ENCODE measurements at places on chromosomes 2 and 18.

DNA sequence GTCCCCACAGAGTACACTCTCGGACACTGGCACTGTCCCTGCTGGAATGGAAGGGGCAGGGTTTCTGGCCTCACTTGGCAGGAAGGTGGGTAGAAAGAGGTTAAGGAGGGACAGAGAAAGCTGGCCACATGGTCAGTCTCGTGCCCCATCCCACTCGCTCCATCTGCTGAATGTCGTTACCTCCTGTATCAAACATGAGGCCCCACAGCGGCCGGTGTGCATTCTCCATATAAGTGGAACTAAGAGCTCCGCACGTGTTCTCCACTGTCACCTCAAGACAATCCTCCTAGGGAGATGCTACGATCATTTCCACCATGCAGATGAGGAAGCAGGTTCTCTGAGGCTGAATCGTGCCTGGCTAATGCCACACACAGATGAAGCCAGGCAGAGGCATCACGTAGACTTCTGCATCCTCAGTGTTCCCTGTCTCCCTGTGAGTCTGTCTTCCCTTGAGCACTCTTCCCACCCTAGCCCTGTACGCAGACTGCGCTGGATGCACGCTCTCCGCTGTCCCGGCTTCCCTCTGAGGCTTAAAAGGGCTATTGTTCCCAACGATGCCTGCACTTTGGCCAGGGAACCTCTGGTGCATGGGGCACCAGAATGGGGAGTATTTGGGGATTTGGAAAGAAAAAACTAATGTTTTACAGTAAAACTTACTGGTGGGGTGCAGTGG, 35.1 kb downstream of the MAL start:
- no peak for DNase-seq

DNA sequence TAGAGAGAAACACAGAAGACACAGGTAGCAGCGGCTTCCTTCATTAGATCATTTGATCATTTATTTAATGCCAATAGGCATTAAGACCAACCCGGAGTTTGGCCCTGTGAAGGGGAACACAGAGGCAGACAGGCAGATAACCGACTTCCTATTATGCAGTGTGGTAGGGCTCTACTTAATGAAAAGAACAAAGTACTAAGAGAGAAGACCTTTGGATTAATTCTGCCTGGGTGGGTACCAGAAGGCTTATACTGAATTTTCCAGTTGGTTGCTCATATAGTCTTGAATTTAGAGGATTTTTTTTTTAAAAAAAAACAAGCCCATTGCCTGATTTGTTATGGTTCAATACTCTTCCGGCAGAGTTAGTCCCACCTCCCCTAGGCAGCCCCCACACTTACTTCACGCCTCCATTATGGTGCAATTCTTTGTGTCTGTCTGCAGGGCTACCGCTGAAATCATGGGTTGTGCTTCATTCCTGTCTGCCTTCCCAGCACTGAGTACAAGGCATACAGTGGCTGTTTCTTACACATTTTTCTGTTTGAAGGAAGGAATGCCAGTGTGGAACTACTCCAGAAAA, 244.3 kb upstream of the APCDD1 start:
- no peak for DNase-seq

- DNase-seq = no peak
Observed at GRCh38 chr2:230589497-230590015, 123.1 kb upstream of the CAB39 start.

- no peak for DNase-seq
Observed at GRCh38 chr2:46381263-46381849, 84.1 kb downstream of the EPAS1 start.

- no peak for DNase-seq
Observed at GRCh38 chr2:50879457-50879856, 152.5 kb downstream of the NRXN1 start.

DNA sequence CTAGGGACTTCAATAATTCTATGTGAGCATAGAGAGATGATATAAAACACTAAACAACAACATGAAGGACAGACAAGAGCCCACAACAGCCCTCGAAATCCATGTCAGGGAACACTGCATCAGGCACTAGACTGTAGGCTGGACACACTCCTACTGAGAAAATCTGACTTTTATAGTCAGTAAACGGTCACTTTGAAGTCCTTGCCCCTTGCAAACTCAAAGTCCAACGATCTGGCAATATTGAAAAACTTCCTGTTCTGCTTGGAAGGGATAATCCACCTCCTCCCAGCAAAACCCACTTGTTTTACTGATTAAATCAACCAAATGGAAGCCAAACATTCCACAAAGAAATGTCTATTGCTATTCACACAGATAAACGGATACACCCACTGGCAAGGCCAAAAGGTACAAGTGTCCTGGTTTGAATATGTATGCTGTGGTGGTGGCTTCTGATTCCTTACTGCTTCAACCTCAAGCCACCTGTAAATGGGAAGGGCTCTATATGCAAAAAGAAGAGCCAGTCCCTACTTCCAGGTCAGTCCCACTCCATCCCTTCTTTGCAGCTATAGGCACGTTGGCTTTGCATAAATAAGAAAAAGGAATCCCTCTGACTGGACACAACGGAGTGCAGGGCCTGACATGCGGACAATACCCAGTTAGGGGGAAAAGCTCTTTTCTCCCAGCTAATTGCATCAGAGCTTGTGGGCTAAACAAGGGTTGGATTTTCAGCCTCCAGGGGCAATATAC, 56.6 kb downstream of the STK39 start:
- DNase-seq = no peak

DNA sequence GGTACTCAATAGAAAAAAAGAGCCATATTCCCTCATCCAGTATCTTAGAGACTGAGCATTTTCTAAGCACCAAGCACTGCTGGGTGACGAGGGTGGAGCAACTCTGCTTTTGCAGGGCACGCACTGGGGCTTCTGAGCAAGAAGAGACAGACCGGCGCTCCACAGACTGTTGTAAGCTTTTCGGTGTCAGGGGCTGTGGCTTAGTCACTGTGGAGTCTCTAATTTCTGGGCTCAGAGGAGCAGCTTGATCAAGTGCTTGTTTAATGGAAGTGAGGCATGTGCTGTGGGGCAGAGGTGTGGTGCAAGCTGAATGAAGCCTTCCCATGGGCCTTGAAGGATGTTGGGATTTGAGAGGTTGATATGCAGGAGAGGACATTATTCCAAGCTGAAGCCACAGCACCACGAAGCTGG, 227.1 kb downstream of the MYCN start:
- DNase-seq = no peak

DNA sequence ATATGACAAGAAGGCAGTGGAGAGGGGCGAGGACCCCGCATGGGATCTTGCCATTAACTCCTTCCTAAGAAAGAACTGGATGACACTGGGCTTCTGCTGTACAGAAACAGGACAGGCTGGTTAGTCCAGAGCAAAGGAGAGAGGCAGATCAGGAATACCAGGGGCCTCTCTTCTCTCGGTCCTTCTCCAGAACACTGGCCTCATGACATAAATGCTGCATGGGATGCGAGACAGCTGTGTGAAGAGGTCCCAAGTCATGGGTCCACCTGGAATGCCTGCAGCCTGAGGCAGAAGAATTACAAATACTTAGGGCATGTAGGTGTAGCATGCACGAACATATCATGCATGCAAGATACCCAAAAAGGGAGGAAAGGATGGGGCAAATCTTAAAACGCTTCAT, 9.1 kb downstream of the MBOAT2 start:
- no peak for DNase-seq

DNA sequence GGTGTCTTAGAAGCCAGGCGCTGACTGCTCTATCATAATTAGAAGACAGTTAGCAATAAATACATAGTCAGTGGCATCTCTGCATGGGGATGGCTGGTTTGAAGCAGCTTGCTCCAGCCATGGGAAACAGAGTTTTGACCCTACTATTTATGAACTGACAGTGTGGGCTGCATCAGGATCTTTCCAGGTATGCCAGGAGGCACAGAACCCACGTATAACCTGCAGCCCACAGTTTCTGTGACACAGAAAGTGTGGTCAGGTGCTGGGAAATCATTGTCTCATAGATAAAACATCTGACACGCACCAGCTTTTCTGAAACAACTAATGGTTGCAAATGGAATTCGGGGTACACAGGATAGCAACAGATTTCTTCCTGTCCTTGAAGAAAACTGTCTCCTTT, 34.7 kb downstream of the INPP4A start:
- no peak for DNase-seq

- no peak for DNase-seq
Observed at GRCh38 chr2:208643145-208643544, 236.6 kb downstream of the PTH2R start.

GRCh38 chr2:45301307-45302277, 292.3 kb upstream of the SIX2 start:
- DNase-seq = no peak

DNA sequence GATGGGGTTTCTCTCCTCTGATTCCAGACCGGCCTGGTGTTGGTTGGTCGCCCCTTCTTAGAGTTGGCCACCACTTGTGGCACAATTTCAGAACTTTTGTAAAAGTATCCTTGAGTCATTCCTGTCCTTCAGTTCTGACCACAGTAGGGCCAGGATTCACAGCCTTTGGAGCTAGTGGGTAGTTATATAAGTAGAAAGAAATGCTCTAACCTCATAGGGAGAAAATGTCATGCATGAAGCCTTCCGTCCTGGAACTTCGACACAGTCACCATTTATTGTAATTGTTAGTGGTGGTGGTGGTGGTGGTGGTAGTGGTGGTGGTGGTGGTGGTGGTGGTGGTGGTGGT, 65.4 kb downstream of the EPAS1 start:
- no peak for DNase-seq

DNA sequence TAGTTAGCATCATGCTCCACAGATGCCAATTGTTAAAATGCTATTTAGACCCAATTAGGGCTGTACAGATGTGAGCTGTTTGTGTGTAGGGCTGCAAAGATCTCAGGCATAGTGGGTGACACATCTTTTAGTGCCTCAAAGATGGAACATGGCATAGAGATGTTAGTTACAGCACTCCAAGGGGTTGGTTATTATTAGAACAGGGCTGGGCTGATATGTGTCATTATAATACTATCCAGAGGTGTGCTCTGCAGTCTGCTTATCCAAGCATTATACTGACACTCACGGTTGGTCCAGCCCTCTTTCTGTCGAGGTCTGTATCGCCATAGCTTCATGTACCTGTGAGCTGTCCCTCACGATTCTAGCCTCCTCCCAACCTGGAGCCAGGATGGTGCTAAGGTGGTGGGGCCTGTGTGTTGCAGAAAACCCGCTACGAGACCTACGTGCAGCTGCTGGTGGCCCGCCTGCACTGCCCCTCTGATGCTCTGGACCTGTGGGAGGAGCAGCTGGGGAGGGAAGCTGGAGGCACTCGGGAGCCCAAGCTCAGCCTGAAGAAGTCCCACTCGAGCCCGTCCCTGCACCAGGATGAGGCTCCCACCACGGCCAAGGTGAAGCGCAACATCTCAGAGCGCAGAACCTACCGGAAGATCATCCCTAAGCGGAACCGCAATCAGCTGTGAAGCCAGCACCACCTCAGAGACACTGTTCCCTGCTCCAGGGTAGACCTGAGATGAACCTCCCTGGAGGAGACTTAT, 27.1 kb downstream of the PSD4 start:
- no peak for DNase-seq

- no peak for DNase-seq
Observed at GRCh38 chr2:11389052-11389420, 44.6 kb upstream of the ROCK2 start.

- DNase-seq = no peak
Observed at GRCh38 chr2:73292906-73293533, 328 bp downstream of the EGR4 start.

GRCh38 chr2:182020286-182021070, 34.8 kb downstream of the PPP1R1C start:
- no peak for DNase-seq

- no peak for DNase-seq
Observed at GRCh38 chr18:13359210-13359609, 140.7 kb downstream of the LDLRAD4 start.

DNA sequence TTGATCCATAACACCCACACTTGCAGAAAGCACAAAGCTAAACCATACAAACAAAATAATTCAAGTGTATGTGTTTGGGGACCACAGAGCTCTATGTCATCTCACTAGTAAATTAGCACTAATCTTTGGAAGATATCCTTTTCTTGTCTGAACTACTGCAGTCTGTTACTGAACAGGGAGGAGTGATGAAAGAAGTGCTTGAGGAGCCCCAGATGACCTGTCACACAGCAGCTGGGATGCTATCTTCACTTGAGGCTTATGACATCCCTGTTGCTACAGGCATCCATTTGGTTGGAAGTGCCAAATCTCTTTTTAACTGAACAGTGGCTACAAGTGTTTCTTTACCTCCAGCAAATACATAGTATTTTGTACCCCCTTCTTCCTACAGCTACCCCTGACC, 386.3 kb upstream of the CHAC2 start:
- no peak for DNase-seq

DNA sequence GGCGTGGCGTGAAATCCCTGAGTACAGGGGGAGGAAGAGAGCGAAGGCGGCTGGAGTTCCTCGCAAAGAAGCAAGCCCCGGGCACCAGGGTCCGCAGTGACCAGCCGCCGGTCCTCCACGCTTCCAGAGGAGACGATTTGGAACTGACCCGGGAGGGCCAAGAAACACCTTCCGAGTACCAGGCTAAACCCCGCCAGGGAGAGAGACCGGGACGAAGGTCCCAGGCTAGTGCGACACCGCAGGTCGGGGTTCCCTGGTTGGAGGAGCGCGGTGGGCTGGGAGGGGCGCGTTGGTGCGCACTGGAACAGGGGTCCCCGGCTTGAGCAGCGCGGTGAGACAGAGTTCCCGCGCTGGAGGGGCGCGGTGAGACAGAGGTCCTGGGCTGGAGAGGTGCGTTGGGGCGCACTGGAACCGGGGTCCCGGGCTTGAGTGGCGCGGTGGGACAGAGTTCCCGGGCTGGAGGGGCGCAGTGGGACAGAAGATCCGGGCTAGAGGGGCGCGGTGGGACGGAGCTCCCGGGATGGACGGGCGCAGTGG, 901 bp downstream of the WDFY1 start:
- no peak for DNase-seq

- DNase-seq = no peak
Observed at GRCh38 chr2:237726401-237726830, 72.2 kb upstream of the RBM44 start.

DNA sequence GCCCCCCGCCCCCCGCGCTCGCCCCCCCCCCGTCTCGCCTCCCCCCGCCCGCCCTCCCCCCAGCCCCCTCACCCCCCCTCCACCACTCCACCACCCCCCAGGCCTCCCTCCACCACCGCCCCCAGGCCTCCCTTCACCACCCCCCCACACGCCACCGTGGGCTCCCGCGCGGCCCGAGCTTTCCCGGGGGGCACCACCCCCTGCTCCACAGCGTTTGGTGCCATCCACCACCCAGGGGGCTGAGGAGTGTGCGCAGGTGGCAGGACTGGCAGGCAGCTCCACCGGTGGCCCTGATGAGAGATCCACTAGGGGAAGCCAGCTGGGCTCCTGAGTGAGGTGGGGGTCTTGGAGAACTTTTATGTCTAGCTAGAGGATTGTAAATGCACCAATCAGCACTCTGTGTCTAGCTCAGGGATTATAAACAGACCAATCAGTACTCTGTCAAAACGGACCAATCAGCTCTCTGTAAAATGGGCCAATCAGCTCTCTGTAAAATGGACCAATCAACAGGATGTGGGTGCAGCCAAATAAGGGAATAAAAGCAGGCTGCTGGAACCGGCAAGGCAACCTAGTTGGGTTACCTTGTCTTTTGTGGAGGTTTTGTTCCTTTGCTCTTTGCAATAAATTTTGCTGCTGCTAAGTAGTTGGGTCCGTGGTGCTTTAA, 43.0 kb upstream of the ITSN2 start:
- DNase-seq = no peak

- no peak for DNase-seq
Observed at GRCh38 chr2:75800456-75800855, 89.7 kb upstream of the GCFC2 start.

All from hematopoietic multipotent progenitor cell (in vitro differentiated cells).